ENCODE measurements at places on chromosomes 1 and 21.
A peak's percentile ranks its signal among the peaks of the same experiment; 100 is the strongest.

DNA sequence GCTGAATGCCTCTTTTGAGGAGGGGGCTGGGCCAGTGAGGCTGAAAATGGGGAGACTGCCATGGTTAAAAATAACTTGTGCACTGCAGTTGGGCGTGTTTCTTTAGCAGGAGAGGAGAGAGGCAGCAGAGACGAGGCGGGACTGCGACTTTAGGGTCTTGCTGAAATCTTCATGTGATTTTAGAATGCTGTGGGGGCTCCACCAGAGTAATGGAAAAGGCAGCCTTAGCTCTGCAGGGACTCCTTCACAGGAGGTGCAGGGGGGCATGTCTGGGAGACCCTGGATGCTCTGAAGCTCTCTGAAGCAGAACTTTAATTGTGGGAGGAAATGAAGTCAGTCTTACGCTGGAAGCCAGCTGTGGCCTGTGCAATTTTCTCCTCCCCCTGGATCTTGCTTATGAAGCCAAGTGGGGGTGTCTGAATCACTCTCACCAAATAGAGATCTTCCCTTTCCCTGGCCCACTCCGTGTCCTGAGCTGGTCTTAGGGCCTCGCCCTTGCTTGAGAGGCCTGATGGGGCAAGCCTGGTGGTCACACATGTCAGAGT is 60.8 kb downstream of the NDUFS5 start:
- DNase-seq, result peak; percentile 55

- peak; percentile 84 for DNase-seq
Observed at GRCh38 chr1:36089393-36090121, 865 bp downstream of the ADPRS start.

GRCh38 chr1:202268032-202268431 is 73.7 kb downstream of the UBE2T start:
- no peak for DNase-seq

DNA sequence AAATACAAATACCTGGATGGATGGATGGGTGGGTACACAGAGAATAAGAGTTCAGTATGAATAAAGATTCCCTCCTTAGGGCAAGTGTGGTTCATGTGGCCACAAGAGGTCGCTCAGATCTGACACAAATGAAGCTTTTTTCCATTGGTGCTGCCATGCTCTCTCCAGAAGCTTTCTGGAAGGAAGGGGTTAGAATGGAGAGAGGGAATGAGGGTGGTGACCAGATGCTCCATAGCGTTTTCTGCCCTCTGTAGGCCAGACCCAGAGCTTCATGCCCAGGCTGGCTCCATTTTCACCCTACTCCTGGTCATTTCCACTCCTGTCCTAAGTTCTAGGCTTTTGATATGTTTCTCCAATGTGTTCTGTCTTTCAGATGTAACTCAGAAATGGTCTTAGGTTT is 3.3 kb upstream of the FCRL6 start:
- DNase-seq, result peak; percentile 73

GRCh38 chr1:2229037-2229864 is 1.1 kb downstream of the SKI start:
- DNase-seq, result peak; percentile 34

GRCh38 chr1:10841118-10841517 is 44.7 kb upstream of the CASZ1 start:
- no peak for DNase-seq

DNA sequence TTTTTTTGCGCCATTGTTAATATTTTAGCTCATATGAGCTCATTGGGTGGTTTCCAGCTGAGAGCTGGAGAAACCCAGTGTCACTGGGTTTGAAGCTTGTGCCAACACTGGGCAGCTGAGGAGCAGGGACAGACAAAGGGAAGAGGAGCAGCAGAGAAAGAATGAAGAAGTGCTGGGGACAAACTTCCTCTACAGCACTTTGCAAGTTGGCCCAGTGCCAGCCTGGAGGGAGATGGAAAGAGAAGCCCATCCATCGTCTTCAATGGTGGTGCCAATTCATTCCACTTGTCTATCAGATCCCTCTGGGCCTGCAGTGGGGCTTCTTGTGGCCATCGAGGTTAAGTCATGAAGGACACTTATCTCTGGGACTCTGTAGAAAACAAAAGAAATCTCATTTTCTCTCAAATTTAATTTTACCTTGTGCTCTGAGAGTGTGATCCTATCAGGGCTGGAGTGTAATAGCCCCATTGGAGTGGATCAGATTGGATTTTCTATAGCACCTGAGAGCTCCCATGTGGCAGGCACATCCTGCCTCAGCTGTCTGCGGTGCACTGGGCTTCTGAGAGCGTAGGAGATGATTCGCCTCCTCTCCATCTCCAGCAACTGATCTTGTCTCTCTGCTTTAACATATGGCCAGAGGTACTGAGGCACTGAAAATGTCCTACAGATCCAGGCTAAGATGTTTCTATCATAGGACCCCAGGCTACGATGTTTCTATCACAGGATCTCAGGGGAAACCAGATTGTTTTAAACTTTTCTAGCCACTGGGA is 114.7 kb downstream of the TNR start:
- DNase-seq, result peak; percentile 3

DNA sequence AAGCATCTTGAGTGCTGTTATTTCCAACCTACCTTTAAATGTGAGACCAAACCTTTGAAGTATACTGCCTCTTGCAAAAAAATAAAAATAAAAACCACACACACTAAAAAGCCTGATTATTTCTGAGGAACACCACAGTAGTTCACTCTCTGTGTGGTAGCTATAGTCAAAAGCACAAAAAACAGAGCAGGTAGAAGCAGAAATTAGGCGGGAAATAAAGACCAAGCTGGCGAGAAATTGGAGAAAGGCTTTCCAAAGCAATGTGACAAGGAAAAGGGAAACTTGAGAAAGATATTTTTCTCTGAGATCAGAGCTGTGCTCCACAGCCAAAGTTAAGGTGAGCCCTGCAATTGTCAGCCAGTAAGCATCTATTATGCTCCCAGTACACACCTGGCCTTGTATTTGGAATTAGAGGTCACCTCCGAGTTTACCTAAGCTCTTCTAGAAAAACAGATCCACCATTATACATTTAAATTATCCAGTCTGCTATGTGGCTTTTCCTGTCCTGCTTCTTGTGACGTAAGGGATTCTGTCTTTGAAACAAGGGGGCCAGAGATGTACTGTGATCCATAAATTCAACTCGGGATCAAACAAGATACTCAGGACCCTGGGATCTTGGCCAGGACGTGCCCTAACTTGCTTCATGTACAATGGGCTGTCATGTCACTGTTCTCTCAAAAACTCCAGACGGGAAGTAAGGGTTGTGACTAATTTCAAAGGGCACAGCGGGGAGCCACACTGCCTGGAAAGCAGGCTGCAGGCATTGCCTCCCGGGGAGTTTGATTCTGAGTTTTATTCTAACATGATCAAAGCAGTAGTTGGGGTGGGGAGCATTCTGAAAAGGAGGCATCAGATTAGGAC is 39.8 kb upstream of the RAB4A start:
- peak; percentile 79 for DNase-seq

DNA sequence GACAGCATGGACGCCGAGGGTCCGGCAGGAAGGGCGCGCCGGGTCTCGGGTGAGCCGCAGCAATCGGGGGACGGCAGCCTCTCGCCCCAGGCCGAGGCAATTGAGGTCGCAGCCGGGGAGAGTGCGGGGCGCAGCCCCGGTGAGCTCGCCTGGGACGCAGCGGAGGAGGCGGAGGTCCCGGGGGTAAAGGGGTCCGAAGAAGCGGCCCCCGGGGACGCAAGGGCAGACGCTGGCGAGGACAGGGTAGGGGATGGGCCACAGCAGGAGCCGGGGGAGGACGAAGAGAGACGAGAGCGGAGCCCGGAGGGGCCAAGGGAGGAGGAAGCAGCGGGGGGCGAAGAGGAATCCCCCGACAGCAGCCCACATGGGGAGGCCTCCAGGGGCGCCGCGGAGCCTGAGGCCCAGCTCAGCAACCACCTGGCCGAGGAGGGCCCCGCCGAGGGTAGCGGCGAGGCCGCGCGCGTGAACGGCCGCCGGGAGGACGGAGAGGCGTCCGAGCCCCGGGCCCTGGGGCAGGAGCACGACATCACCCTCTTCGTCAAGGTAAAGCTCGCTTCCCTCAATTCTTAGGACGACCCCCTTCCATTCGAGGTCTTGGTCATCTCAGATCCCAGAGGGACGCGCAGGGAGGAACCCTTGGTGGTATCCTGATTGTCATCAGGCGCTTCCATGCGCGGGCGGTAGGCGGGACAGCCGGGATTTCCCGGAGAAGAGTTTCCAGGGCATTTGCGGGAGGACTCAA is 1.6 kb downstream of the CLIC6 start:
- DNase-seq, result peak; percentile 48

GRCh38 chr1:89908672-89909436 is 86.1 kb upstream of the ZNF326 start:
- DNase-seq, result peak; percentile 96

DNA sequence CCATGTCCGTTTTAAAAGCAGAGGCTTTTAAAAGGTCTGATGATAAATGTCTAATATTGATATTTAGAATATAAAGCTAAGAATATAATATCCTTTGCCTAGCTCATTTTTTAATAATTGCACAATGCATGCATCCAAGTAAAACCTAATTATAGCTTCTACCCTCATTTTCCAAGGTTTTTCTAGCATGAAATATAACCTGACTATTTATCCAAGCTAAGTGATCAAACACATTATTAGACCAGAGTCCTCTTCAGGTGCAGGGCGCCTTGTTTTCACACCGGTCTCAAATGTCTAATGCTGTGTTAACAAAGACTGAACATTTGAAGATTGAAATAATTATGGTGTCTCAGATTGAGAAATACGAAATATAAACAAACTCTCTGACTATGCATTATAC is 648.9 kb upstream of the CXADR start:
- no peak for DNase-seq

DNA sequence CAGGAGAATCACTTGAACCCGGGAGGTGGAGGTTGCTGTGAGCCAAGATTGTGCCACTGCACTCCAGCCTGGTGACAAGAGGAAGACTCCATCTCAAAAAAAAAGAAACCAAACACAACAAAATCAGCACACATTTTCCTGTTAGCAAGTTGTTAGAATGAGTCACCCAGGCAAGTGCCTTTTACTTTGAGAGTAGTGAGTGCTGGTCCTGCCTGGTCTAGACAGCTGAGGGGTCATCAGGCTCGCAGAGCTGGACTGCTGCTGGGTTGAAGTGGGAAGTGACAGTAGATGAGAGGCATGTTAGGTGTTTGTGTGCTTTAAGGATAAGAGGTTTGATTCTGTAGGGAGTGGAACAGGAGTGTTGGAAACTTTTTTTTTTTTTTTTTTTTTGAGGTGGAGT is 31.9 kb downstream of the GNPAT start:
- no peak for DNase-seq

DNA sequence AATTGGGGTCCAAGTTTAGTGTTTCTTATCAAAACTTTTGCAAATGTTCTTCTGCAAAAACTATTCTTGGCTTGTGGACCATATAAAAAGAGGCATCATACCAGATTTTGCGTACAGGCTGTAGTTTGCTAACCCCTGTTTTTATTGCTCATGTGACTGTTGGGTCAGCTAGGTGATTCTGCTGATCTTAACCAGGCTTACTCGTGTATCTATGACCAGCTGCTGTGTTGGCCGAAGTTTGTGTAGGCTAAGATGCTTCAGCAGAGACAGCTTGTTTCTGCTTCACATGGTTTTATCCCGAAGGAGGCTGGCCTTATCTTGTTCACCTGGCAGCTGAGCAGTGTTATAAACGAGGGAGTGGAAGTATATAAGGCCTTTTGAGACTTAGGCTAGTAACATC is 38.2 kb downstream of the POU2F1 start:
- no peak for DNase-seq

GRCh38 chr1:47181095-47181954 is 8.5 kb downstream of the PDZK1IP1 start:
- no peak for DNase-seq

GRCh38 chr1:14426854-14427253 is 171.6 kb upstream of the KAZN start:
- DNase-seq, result no peak

DNA sequence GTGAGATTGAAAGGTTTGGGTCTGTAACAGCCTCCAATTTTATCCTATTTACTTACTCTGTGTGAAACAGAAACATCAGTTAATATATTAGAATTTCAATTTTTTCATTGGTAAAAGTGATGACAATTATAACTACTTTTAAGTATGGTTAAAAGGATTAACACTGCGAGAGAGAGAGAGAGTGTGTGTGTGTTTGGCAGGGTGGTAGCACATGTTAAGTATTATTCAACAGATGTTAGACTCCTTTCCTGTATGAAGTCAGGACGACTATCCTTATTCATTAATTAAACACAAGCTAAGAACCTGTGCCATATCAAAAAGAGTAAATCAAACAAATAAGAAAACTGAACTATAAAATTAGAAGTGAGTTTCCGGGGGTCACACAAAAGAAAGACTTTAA is 662.5 kb downstream of the PLPP3 start:
- no peak for DNase-seq

DNA sequence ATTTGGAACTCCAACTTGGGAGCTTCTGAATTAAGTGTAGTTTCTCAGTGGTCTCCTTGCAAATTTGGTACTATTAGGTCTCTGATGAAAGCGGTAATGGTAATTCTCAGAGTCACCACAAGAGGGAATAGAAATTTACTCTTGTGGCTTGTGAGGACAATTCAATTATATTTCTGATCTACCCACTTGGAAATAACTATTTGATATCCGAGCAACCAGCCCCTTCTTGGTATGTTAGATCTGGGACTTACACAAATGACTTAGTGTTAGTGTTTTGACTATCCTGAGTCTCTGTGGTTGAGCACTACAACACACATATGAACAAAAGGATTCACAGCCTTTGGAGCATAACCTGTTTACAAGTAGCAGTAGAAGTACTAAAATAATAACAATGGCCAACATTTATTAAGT is 68.1 kb downstream of the RPS6KA1 start:
- DNase-seq, result peak; percentile 55

- no peak for DNase-seq
Observed at GRCh38 chr1:65267683-65268082, 41.7 kb upstream of the DNAJC6 start.

- no peak for DNase-seq
Observed at GRCh38 chr1:65317866-65318653, 8.7 kb downstream of the DNAJC6 start.

- DNase-seq, result no peak
Observed at GRCh38 chr1:16294219-16295212, 57.5 kb upstream of the CPLANE2 start.

DNA sequence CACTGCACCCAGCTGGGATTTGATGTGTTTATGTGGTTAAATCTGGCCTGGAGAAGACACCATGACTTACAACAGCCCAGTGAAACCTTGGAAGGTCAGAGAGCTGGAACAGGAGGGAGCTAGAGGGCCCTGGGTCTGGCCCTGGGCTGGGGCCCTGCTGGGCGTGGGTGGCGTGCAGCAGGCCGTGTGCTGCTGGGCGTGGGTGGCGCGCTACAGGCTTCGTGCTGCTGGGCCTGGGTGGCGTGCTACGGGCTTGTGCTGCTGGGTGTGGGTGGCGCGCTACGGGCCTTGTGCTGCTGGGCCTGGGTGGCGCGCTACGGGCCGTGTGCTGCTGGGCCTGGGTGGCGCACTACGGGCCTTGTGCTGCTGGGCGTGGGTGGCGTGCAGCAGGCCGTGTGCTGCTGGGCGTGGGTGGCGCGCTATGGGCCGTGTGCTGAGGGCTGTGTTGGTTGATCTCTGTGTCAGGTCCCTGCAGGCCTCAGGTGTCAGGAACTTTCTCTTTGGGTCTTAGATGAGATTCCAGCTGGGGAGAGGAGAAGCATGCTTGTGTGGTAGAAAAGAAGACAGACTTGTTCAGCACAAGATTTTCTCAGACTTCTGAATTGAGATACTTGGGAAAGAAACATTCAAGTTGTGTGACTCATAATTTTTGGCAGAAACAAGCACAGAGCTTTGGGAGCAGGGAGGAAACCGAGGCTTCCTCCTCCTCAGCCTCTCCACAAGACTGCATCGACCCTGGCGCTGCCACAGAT is 66.0 kb downstream of the COL18A1 start:
- no peak for DNase-seq

- peak; percentile 95 for DNase-seq
Observed at GRCh38 chr1:183318433-183318832, 99.7 kb downstream of the NMNAT2 start.
